ENCODE measurements at places on chromosomes 16 and 17.
A peak's percentile ranks its signal among the peaks of the same experiment; 100 is the strongest.

DNA sequence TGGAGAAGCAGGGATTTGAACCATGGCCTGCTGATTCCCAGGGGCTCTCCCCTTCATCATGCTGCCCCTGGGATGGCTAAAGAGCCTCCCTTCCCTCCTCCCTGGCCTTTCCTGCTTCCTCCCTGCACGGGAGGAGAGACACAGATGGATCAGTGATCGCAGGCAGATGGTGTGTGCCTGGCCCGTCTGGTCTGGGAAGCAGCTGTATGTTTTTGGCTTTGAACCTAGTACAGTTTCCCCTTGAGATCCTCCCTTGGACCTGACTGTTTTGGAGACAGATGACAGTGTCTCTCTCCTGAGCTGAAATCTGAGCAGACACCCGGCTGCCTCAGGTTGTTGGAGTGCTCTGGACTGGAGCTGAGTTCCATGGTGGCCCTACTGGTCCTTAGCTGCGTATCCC is 29.0 kb upstream of the ATP2C2 start:
- DNase-seq, result no peak

DNA sequence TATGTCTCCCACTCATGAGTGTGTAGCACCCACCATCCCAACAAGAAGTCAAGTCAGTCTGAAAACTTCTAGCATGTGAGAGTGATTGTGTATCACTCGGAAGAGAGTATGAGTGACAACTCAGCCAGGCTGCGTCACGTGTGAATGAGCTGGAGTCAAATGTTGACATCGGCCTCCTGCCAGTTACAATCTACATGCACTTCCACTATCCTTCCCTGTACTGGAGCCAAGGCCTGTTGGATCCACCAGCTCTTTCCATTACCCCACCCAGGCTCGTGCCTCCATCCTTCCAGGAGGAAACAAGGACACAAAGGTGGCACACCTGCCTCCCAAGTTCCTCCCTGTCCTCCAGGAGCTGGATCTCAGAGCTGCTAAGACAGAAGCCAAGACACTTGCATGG is 64.5 kb downstream of the ASIC2 start:
- peak; percentile 80 for DNase-seq

DNA sequence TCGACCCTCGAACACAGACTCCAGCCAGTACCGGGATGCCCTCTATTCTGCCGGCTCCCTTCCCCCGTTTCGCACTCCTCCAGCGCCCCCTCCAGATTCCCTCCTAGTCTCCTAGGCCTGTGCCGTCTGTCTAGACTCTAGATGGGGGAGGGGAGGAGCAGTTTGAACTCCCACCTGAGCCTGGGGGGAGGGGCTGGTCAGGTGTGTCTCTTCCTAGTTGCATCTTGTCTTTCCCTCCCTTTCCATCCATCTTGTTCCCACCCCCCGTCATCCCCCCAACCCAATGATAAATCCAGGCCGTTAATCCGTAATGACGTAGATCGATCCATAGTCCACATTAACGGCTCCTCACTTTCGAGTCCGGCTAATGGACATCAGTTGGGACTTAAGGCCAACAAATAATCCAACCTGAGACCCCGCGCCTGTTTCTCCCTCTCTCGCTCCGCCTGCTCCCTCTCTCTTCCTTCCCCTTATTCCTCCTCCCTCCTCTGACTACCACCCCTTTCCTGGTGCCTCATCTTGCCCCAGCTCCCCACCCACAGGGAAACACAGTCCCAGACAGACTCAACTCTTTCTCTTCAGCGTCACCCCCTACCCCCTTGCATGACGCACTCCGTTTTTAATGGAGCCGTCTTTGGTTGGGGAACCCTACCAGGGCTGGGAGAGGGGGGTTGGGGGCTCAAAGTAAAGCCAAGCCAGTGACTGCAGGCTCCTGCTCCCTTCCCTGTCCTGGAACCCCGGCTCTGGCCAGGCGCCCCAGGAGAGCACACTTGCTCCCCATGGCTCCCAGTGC is 3.4 kb upstream of the HOXB5 start:
- peak; percentile 83 for DNase-seq

- no peak for DNase-seq
These were observed 97.0 kb upstream of the RBL2 start for GRCh38 chr16:53337294-53337693.

DNA sequence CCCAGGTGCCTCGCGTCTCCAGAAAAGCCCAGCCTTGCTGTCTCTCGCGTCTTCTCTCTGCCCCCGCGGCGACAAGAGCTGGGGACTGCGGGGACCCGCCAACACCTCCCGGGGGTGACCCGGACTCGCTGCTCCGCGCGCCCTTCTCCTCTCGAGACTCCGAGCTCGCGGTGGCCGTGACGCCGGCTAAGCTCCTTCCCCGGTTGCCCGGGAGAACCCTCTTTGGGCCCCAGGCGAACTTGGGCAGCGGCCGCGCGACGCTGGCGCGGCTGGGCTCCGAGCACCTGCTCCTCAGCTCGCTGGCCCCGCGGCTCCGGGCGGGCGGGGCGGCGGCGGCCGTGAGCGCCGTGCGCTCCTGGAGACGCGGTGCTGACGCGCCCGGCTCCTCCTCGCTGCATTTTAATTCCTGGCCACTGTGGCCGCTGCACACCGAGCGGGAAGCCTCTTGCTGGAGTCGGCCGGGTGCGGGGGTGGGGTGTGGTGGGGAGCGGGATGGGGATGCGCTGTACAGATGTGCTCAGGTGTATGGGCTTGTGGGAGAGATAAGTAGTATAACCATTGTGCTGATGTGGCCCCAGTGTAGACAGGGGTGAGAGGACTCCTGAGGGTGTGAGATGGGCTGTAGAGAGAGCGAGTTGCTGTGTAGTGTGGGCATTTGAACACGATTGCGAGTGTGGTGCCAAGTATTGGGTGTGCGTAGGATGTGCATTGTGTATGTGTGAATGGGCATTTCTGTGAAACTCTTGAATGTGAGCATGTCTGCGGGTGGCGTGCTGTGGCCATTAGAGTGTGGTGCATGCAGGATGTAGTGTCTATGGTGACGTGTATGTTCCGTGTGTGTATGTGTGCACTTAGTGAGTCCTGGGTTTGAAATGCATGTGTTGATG is at the start of gene ASIC2:
ASIC2 (minus strand) TSS at position 315 of the 887 bp plus-strand sequence.
- DNase-seq, result peak; percentile 20

DNA sequence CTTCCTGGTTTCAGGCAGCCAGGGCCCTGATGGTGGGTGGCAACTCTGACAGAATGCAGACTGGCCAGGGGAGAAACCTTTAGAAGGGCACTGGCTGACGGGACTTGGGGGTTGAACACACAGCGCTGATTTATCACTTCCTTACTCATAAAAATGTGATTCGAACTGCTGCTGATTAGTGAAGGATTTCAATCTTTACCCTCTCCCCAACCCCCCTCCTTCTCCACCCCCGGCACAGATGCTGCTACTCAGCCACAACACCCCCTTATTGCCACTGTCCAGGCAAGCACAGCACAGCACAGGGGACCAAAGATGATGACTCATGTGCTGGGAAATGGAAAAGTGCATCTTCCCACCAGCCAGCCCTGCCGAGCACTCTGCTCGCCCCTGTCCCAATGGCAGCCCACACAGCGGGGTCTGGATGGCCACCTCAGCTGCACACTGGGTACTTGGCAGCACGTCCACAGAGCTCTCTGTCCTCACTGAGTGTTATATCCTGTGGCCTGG is 70.1 kb downstream of the SMG6 start:
- DNase-seq, result no peak

DNA sequence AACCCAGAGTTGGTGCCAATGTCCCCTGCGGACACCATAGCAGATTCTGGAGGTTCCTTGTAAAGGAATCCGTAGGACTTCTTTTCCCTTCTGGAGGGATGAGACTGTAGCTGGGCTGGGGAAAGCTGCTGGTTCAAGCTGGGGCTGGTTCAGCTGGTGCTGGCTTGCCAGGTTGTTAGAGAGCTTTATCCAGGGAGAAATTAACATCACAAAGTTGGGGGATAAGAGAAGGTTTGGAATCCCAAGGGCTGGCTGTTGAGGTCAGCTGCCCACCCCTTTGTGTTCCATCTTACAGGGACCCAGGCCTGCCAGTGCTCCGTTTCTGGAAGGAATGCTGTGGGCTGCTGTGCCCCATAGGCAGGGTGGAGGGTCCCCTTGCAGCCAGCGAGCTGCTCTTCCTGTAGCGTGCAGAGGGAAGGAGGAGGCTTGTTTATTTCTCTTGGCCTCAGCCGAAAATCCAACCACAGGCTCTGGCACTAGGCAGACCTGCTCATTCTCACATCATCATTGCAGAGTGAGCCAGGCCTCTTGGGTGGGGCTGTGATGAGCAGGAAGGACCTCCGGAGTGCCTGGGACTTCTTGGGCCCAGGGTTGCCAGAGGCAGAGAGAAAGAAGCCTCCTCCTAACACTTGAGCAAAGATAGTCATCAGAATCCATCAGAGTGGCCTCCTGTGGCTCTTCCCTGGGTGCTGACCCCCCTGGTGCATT is 251.1 kb downstream of the SEC14L1 start:
- no peak for DNase-seq

- DNase-seq, result no peak
These were observed 39.6 kb upstream of the PSMD7 start for GRCh38 chr16:74257061-74257460.

- DNase-seq, result no peak
These were observed 36.4 kb downstream of the JPH3 start for GRCh38 chr16:87638736-87639135.

GRCh38 chr16:82185012-82185411 is 15.0 kb upstream of the MPHOSPH6 start:
- no peak for DNase-seq

DNA sequence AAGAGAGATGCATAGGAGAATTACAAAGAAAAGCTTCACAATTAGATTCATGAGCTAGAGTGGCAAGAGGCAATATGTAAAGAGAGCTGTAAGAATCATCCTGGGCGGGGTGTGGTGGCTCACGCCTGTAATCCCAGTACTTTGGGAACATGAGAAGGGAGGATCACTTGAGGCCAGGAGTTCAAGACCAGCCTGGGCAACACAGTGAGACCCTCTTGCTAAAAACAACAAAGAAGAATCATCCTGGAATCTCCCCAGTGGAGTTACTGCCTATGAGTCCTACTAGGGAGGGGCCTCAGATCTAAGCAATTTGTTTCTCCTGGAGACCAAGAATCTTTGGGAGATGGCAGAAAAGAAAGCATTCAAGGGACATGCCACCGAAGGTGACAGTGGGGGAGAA is 119.1 kb downstream of the HIC1 start:
- DNase-seq, result no peak

DNA sequence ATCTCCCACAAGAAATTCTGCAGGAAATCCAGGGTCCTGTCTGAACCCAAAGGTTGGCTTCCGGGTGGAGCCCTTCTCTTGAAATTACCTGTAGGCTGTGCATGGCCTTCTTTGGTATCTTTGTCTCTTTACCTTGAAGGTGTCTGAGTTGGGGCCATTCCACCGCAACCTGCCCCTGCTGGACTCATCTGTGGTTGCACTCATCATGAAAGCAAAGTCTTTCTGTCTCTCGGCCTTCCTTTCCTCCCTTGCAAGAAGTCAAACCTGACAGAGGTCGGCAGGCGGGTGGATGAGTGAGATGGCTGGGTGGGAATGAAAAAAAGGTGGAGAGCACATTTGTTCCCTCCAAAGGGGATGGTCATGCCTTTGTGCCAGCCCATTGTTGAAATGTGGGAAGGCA is 25.1 kb downstream of the SALL1 start:
- no peak for DNase-seq

GRCh38 chr16:11748404-11749254 is 6.0 kb upstream of the TXNDC11 start:
- DNase-seq, result no peak
